Putamen (tissue), 1 donor: ENCODE measurements at places on chromosomes 13 and 19.

DNA sequence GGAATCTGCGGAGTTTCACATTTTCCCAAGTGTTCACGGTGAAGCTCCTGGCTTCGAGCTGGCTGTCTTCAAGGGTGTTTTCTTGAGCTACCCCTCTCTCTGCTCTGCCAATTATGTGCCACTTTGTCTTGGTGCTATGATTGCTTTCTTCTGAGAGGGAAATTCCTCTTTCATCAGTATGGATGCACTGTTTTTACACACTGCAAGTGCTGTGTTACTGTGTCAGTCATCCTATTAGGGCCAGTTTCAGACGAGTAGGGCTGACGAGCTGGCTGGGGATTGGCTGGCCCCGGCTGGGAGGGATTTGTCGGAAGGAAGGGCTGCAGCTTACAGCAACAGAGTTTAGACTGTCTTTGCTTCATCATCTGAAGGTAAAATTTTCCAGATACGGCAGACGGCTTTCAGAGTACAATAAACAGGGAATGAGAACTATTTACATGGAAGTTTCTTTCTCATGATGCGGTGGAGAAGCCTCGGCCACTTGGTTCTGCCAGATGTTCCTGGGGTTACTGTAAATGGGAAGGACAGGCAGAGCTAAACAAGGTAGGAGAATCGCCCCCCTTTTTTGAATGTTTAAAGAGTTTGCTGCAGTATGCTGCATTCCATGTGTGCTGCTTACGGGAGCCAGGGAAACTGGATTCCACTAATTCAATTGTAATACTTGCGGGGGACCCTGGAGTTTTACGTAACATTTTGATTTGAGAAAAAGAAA, at the start of gene MBNL2:
Gene MBNL2, plus strand, starts transcription at position 345 of the 712 bp plus-strand sequence. CDS start 53,903 bp downstream, outside the sequence.
- peak; percentile 99 for DNase-seq

- no peak for DNase-seq
These were observed 61.9 kb downstream of the AP1M1 start for GRCh38 chr19:16259385-16260159.

- no peak for DNase-seq
These were observed 75.2 kb upstream of the UBL3 start for GRCh38 chr13:29925457-29926097.

GRCh38 chr13:44373601-44374347, at the start of gene SERP2:
Gene SERP2 (plus strand): TSS chr13:44373824. CDS start chr13:44374026, 202 bp downstream.
- DNase-seq = peak; percentile 50

- no peak for DNase-seq
These were observed 17.7 kb downstream of the CRTC1 start for GRCh38 chr19:18701250-18701608.

DNA sequence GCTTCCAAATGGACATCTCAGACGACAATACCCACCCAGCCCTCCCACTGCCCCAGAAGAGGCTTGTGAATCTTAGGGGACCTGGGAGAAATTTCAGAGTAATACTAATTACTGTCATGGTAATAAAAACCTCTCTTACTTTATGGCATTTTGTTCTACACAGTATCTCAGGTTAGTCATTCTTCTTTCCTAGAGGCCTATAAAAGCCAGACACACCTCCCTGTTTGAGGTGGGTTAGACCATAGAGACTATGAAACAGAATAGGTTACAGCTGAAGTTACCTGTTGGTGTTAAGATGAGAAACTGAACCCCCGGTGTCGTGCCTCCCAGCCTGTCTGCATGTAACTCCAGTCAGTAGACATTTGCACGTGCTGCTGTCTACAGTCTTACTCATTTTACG, 113.9 kb downstream of the SLC7A1 start:
- no peak for DNase-seq

GRCh38 chr13:98289339-98289945, 112.4 kb upstream of the RNF113B start:
- no peak for DNase-seq

GRCh38 chr19:1474765-1475351, 4.2 kb downstream of the C19orf25 start:
- no peak for DNase-seq

DNA sequence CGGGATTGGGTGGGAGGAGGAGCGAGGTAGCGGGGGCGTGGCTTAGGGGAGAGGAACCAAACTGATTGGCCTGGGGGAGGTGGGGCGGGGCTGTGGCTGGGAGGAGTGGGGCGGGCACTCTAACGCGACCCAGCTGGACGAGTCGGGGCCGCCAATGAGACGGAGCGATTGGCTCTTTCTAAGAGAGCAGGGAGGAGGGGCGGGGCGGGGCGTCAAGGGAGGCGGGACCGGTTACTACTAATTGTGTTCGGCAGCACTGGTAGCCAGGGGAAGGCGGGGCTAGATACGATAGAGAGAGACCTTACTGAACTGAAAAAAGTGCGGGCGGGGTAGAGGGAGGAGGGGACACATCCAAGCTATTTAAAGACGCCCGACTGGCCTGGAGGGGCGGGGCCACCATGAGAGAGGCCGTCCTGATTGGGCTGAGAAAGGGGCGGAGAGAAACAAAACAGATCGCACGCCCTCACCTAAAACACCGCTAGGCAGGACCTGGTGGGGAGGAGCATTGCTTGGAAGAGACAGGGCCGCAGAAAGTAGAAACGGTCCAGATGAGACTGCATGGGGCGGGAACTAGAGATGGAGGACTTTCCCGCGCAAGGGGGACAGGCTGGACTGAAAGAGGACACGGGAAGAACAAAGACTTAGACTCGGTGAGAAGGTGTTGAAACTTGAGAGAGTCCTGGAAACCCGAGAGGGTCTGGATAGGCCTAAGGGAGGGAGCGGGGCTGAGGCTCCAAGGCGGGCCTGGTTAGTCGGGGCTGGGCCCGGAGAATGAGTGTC, at the start of gene KCNC3:
Gene KCNC3, minus strand, starts transcription at position 232 of the 780 bp plus-strand sequence. CDS start 295 bp downstream, outside the sequence.
- DNase-seq = peak; percentile 99

DNA sequence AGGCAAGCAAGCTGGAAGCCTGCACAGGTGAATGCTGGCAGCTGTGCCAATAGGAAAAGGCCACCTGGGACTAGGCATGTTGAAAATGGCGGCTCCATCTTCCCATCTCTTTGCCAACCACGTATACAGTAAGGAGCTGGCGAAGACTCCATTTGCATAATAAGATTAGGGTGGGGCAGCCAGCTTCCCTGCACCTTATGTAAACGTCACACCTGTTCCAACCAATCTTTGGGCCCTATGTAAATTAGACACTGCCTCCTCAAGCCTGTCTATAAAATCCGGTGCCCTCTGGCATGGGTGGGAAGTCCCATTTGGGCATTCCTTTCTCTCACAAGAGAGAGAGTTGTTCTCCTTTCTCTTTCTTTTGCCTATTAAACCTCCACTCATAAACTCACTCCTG, 16.8 kb downstream of the ADGRE2 start:
- DNase-seq = no peak

DNA sequence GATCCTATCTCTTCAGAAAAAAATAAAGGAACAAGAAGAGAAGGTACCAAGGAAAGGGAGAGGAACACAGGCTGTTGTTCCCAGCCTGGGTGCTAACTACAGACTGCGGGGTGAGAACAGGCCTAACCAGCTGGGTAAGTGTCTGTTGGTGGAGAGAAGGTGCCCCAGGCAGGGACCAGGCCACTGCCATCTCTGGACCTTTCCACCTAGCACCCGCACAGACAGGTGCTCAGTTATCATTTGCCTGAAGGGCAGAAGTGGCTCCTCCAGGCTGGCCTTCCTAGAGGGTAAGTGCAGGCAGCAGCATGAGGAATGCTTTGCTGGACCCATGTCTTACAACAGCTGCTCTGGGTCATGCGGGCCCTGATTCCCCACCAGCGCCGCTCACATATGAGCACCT, 10.1 kb downstream of the DNMT1 start:
- DNase-seq = no peak
